ENCODE measurements at places on chromosomes 3 and 15.

DNA sequence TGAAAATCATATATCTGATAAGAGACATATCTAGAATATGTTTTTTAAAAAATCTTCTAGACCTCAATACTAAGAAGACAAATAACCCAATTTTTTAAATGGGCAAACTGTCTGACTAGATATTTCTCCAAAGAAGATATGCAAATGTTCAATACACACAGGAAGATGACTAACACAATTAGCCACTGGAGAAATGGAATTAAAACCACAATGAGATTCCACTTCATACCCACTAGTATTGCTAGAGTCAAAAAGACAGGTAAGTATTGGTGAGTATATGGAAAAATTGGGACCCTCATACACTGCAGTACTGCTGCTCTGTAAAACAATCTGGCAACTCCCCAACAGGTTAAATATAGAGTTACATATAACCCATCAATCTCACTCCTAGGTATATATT is 33.1 kb upstream of the TOPAZ1 start:
- no peak for DNase-seq

- DNase-seq = no peak
Observed at GRCh38 chr3:30426293-30426993, 180.0 kb upstream of the TGFBR2 start.

DNA sequence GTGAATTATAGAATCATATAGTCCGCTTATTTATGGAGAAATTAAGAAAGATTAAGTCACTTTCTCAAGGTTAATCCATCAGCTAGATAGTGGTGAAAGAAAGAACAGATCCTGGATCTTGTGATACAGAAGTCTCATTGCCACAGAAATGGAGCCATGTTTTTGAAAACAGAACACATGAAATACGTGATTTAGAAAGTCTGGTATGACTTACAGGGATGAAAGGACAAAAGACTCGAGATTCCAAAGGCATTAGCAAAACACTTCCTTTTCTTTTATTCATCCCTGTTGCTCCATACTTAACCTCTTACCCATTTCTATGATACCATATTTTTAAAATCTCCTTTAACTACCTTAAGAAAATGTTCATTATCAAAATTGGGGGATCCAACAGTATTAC is 40.0 kb upstream of the TEX9 start:
- DNase-seq = no peak

DNA sequence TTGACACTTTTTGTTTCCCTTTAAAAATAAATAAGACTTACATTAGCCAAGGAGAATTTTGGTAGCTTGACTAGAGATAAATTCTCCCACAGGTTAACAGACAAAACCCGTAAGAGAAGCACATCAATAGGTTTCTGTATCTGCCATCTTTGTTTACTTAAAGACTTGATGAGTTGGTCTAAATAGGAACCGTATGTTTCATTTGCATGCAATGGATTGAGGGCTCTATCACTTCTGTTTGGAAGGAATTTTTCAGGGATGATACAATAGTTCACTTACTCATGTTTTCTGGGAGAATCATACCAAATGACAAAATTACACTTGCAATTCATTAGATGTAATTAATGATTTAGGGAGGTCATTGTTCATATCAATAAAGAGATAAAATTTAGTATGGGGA is 631.5 kb upstream of the NR2F2 start:
- no peak for DNase-seq

GRCh38 chr3:172787746-172788145 is 37.2 kb downstream of the ECT2 start:
- no peak for DNase-seq

- DNase-seq = no peak
Observed at GRCh38 chr15:57732526-57733331, 26.2 kb downstream of the POLR2M start.

GRCh38 chr3:23835087-23835486 is 29.3 kb downstream of the UBE2E1 start:
- no peak for DNase-seq

- DNase-seq = no peak
Observed at GRCh38 chr3:131158434-131158833, 131.8 kb downstream of the NEK11 start.

DNA sequence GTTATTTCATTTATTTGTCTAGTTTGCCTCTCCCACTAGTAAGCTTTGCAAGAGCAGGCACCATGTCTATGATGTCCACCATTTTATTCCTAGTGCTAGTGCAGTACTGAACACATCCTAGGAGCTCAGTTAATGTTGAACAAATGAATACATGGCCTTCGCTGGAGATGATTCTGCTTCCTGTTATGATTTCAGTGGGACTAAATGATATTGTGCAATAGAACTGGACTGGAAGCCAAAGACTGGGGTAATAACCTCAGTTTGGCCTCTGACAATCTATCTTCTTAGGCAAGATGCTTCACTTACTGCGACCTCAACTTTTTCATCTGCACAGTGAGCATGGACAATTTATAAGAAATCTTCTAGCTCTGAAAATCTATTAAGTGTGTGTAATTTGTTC is 191.3 kb downstream of the ADAMTSL3 start:
- DNase-seq = no peak

DNA sequence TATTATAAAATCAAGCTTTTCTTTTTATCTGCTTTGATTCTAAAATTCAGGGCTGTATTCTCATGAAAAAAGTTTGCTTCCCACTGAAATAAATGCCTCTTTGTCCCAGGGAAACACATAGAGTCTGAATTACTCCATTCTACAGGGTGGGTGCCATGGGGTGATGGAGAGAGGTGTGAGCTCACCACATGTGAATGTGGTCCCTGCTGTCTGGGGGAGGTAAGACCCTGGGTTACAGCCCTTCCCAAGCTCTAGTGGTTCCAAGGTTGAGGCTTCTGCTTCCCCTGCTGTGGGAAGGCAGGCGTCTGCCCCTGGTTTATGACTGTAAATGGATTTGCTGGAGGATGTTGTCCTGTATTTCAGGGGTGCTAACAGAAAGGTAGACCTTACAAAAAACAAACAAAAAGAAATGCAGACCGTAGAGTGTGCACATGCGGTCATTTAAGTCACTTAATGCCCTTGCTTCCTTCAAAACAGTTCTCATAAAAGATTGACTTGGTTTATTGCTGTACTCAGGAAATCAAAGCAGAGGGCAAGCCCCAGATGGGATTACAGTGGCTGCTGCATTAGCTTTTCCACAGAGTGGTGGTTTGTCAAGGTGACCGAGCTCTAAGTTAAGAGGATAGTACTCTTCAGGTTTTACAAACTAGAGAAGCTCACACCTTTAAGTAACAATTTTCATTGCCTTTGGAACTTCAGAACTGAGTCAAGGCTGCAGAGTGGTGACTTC is 49.2 kb downstream of the CTDSPL start:
- no peak for DNase-seq

DNA sequence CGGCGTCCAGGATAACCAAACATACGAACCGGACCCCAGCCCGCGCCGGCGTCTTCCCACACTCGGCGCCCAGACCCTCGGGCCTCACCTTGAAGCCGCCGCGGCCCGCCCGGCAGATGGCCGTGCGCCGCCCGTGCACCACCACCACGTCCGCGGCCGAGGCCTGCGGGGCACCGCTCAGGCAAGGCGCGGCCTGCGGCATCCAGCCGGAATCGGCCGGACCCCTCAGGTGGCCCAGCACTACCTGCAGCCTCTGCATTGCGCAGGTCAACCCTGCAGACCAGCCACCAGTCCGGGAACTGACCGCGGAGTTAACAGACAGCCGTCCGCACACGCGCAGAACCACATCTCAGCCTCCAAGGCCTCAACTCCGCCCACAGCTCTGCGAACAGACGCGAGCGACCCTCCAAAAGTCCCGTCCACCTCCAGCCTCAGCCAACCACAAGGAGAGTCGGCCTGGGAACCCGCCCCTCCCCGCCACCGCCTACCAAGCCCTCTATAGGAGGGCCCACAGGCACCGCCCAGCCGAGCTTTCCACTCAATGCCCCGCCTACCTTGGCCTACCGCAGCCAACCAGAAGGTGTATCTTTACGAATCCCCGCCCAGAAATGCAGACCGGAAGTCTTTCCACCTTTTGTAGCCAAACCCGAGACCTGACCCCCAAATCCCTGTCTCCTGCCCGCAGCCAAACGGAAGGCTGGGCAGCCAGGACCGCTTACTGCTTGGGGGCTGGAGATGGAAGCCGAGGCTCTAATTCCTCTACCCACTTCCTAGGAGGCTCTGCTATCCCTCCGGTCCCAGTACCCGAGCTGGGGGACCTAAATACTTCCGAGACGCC is at the start of gene ACAA1:
Gene ACAA1, minus strand, starts transcription at position 351 of the 838 bp plus-strand sequence. Its CDS starts 92 bp downstream, at position 259.
- peak; percentile 97 for DNase-seq

DNA sequence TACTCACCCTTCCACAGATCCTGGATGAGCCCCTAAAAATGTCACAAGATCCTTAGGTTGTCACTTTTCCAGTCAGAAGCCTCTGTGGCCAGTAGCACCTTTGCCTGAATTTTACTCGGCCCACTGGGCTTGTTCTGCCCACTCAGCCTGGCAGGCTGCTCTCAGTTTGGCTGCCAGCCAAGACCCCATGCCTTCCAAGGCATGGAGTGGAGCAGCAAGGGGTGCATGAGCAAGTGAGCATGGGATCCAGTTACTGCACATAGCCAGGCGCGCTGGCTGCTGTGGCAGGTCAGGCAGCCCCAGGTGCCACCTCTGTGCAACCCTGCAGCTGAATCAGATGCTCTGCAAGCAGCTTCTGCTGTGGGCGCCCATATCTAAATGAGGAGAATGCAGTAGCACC is 79.3 kb downstream of the CGGBP1 start:
- no peak for DNase-seq

DNA sequence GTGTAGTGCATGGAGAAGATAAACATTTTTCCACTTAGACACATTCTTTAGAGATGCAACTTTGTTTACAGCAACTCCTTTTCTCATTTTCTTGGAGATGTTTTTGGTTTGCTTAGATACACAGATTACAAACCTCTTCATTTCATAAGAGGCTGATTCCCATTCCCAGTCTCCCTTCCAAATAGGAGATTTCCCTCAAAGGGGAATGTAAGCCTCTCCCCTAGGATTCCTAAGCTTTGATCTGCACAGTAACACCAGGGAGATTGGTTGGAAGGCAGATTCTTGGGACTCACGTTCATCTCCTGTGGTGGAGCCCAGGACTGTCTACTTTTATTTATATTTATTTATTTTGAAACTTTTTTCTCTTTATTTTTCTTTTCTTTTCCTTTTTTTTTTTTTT is 63.2 kb downstream of the MCTP2 start:
- no peak for DNase-seq

- DNase-seq = no peak
Observed at GRCh38 chr15:101554115-101554915, 64.8 kb upstream of the PCSK6 start.

DNA sequence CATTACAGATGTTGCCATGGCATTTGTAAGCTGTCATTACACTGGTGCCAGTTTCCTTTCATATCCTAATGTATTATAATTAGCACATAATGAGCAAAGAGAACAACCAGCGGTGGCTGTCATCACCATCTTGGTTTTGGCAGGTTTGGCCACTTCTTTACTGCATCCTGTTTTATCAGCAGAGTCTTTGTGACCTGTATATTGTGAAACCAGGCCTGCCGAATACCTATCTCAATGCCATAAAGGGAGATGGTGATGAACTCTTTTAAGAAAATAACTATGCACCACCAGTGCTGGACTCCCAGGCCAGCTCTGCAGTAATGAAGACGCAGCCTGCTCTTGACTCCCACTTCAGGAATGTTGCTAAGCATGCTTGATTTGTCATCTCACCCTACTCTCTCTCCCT is 458.1 kb upstream of the NR2F2 start:
- DNase-seq = no peak

DNA sequence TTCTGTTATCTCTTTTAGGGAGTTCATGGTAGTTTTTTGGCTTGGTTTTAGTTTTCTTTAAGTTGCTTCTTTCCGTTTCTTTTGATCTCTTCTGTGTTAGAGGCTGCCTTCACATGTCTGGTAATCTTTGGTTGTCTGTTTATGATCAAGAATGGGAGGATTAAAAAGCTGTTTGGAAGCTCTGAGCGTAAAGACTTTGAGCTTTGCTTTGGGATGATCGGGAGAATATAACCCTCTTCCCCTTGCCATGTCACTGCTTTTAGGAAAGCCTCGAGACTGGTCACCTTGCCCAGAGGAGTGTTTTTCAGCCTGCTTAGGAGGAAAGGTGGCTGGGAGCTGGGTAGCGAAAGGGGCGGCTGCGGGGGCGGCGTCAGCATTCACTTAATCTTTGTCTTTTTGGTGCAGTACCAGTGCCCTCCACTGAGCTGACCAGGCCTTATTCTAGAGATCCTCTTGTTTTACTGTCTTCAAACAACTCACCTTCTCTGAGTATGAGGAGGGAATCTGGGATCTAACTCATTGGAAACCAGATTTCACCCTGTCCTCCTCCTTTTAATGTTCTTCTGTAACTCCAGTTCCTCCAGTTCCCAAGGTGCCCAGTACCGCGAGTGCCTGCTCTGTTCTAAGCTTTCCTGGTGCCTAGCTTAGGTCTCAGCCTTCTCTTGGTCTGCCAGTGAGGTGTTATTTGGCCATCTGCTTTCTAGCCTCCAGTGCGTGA is 15.5 kb downstream of the TATDN2 start:
- peak; percentile 44 for DNase-seq

- peak; percentile 83 for DNase-seq
Observed at GRCh38 chr3:51670823-51671733, at the start of gene TEX264. TEX264 (plus strand) TSS chr3:51671252; CDS start chr3:51674305, 3,053 bp downstream.

GRCh38 chr3:42999212-42999611 is 20.1 kb downstream of the GASK1A start:
- DNase-seq = no peak

DNA sequence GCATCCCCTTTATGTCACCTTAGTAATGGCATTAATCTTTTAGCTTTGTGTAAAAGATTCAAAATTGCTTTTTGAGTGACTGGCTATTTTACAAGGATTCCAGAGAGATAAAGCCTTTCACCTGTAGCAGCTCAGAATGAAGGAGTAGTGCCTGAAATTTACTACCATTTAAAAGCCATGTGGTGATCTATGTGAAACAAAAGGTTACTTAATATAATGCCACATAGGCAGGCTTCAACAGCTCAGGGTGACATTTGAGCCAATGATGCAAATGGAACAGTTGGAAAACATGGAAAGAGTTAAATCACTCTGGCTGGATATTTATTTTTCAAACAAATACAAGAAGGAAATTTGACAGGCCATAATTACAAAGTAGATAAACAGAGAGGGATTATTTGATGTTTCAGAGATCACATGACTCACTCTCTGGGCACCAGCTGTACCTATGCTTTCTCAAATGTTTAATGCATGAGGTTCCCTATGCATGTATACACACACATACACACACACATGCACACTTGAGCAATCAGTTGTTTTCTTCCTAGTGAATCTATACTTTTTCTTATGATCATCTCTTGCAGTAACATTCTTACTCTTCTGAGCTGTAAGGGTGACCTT is 171.5 kb downstream of the ZMAT3 start:
- DNase-seq = no peak

- DNase-seq = no peak
Observed at GRCh38 chr3:117407317-117407716, 697.7 kb downstream of the TUSC7 start.

- DNase-seq = no peak
Observed at GRCh38 chr3:111260878-111261277, 189.3 kb downstream of the NECTIN3 start.

- no peak for DNase-seq
Observed at GRCh38 chr15:68154923-68155559, 50.1 kb downstream of the CALML4 start.

DNA sequence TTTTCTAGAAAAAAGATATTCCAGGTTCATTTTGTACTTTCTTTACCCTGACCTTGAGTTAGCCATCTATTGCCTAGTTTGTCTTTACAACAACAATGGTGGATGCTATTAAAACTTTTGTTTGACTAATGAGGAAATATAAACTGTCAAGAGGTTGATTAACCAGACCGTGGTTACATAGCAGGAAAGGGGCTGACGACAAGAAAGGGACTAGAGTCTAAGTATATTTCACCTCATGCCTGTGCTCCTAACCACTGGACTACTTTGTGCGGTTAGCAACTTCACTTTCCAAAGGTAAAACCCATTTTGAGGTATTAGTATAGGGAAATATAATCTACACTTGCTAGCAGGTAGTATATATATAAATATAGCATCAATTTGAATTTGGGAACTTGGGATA is 327.1 kb downstream of the SATB1 start:
- DNase-seq = no peak

Data from stimulated activated CD8-positive, alpha-beta memory T cell treated with anti-CD3 and anti-CD28 coated beads, Interleukin-15, amount 100 ng/mL, for 4 hours (primary cell).